ENCODE measurements at places on chromosomes 6 and 20. TPM values are rescaled to one million over a fixed set of nuclear protein-coding genes. Genes with fewer than 3 reads are reported as not detected.

GRCh38 chr6:144305985-144306384 is 20.9 kb downstream of the UTRN start:
- H3K27ac ChIP-seq, result peak overlapping the region; percentile 77
- peak overlapping the region; percentile 5 for H3K4me3 ChIP-seq
- H3K4me1 ChIP-seq, result peaks cover 21% of the 10 kb centered on the region
- no peaks in the 10 kb centered on the region for H3K36me3 ChIP-seq

GRCh38 chr20:36957875-36958667 is 6.6 kb upstream of the SAMHD1 start:
- H3K27ac ChIP-seq, result no peak overlapping the region
- DNase-seq, result no peak
- peaks cover 6% of the 10 kb centered on the region for H3K36me3 ChIP-seq
- H3K27me3 ChIP-seq, result no peaks in the 10 kb centered on the region
- H3K4me1 ChIP-seq, result peaks cover 15% of the 10 kb centered on the region

DNA sequence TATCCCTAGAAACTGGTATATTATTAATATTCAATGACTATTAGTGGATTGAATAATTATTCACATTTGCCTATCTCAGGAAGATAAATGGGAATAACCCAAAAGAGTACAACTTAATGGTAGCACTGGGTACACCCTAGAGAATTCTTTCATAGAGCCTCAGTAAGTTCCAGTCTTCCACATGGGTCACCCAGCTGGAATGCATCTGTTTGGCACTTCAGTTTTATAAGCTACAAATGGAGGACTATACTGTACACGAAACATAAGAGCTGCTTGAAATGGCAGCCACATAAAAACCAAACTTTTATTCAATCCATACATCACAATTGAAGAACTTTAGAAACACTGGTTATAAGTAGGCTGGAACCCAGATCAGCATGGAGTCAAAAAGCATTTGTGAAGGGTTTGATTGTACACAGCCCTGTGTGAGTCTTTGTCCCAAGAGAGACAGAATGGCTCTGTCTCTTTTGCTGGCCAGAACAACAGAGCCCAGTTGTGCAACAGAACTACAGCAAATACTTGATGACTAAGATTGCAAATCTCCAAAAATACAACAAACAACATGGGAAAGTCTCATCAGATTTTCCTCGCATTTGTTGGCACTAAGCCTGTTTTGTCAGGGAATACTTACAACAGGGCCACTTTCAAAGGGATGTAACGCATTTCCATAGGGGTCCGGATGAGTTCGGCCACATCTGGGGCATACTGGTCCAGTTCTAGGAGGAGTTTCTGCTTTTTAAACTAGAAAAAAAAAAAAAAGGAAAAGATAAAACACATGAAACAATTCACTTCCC is 39.5 kb downstream of the PIGU start:
- no peaks in the 10 kb centered on the region for H3K4me1 ChIP-seq
- no peak for DNase-seq
- H3K27me3 ChIP-seq, result no peaks in the 10 kb centered on the region
- peaks cover 15% of the 10 kb centered on the region for H3K36me3 ChIP-seq
- no peak overlapping the region for H3K4me3 ChIP-seq
- no peak overlapping the region for H3K27ac ChIP-seq

DNA sequence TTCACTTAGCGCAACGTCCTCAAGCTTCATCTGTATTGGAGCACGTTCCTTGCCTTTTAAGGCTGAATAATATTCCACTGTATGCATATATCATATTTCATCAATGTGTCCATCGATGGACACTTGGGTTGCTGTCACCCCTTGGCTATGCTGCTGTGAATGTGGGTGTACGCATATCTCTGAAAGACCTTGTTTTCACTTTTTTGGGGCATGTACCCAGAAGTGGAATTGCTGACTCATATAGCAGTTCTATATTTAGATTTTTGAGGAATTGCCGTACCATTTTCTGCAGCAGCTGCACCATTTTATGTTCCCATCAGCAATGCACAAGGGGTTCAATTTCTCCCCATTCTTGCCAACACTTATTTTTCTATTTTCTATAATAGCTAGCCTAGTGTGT is 22.8 kb upstream of the SLC23A2 start:
- no peaks in the 10 kb centered on the region for H3K36me3 ChIP-seq
- no peak overlapping the region for H3K27ac ChIP-seq
- peaks cover 4% of the 10 kb centered on the region for H3K4me1 ChIP-seq

The PTPRA gene
- 43.0 TPM for total RNA-seq

DNA sequence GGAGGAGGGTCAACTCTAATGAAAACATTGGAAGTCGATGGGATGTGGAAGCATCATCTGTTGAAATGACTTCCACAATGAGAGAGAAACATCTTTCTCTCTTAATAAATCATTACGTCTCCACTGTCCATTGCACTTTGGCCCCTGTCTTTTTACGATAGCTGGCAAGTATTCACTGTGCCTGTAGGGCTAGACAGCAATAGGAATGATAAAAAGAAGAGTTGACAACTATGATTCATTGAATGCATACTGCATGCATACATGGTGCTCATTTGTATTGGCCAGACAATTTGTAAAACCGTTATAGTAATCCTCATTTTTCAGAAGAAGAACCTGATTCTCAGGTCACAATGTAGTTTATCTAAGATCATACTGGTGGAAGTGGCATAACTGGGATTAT is 220.3 kb downstream of the KCNQ5 start:
- H3K27ac ChIP-seq, result no peak overlapping the region
- DNase-seq, result no peak
- H3K4me1 ChIP-seq, result peaks cover 5% of the 10 kb centered on the region
- no peaks in the 10 kb centered on the region for H3K27me3 ChIP-seq

GRCh38 chr6:27254566-27254965 is 7.1 kb downstream of the PRSS16 start:
- peaks cover 92% of the 10 kb centered on the region for H3K27me3 ChIP-seq
- no peak overlapping the region for H3K27ac ChIP-seq
- H3K4me3 ChIP-seq, result no peak overlapping the region
- H3K4me1 ChIP-seq, result peaks cover 7% of the 10 kb centered on the region

GRCh38 chr20:43287637-43288036 is 97.9 kb upstream of the PTPRT start:
- H3K4me3 ChIP-seq, result no peak overlapping the region
- no peak for DNase-seq
- H3K4me1 ChIP-seq, result peaks cover 1% of the 10 kb centered on the region
- H3K27ac ChIP-seq, result no peak overlapping the region
- H3K36me3 ChIP-seq, result no peaks in the 10 kb centered on the region

The KPNA5 gene
- 11.5 TPM for total RNA-seq

DNA sequence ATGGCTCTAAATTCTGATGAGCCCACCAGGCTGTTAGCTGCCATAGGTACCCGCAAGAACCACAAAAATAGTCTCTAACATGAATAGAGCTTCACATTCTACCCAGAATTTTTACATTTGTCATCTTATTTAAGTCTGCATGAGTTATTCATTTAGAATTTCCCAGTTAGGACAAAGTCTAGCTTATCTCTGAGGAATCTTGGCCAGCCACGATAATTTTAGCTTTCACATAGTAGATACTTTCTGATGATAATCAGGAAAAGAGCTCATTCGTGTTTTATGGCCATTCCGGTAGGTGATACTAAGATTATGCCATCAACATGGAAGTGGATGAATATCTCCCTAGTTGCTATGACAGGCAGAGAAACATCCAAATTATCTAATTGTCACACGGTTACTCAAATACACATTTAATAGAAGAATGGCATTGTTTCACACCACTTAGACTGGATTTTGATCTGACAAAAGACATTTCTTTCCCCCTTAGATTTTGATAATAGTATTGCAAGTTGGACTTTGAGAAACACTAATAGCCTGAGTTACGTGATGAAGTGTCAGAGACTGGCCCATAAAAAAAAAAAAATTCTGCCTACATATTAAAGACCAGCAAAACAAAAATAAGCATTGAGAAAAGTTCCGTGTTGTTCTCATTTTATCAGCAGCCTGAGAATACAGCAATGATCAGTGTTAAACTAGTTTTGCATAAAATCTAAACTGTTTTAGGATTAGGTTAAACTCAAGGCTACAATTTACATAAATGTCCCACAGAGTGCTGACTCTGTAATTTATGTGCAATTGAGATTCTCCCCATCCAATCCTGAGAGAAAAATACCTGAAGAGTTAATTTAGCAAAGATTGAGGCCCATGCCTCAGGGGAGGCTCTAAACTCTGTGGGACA is 397.5 kb upstream of the ARID1B start:
- peaks cover 8% of the 10 kb centered on the region for H3K4me1 ChIP-seq
- DNase-seq, result no peak
- H3K27ac ChIP-seq, result no peak overlapping the region
- H3K4me3 ChIP-seq, result no peak overlapping the region
- no peaks in the 10 kb centered on the region for H3K36me3 ChIP-seq

GRCh38 chr6:113763311-113763766 is 93.8 kb upstream of the MARCKS start:
- H3K4me3 ChIP-seq, result no peak overlapping the region
- no peak for DNase-seq
- H3K27me3 ChIP-seq, result peaks cover 3% of the 10 kb centered on the region
- H3K27ac ChIP-seq, result no peak overlapping the region
- H3K36me3 ChIP-seq, result no peaks in the 10 kb centered on the region
- H3K4me1 ChIP-seq, result peaks cover 7% of the 10 kb centered on the region

DNA sequence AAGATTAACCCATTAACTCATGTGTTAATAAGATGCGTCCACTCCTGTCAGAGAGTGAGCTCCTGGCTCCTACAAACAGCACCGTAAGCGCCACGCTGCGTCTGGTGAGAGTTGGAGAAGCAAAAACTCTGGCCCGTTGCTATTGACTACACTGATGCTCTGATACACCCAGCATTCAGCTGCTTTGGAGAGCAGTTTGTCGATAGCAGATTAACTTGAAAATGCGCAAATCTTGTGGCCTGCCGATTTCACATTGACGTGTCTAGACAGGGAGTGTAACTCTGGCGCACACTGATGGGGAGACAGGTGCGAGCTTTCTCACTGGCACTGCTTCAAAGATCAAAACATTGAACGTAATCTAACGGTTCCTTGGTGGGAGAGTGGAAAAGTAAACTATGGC is 151.7 kb upstream of the RPS6KA2 start:
- peaks cover 17% of the 10 kb centered on the region for H3K27me3 ChIP-seq
- no peak overlapping the region for H3K27ac ChIP-seq
- no peaks in the 10 kb centered on the region for H3K36me3 ChIP-seq
- no peak overlapping the region for H3K4me3 ChIP-seq
- no peak for DNase-seq

The RSPO4 gene
- total RNA-seq, result not detected

The TXLNB gene
- total RNA-seq, result 0.19 TPM

The FAM83C gene
- not detected for total RNA-seq

The MRAP2 gene
- total RNA-seq, result not detected

DNA sequence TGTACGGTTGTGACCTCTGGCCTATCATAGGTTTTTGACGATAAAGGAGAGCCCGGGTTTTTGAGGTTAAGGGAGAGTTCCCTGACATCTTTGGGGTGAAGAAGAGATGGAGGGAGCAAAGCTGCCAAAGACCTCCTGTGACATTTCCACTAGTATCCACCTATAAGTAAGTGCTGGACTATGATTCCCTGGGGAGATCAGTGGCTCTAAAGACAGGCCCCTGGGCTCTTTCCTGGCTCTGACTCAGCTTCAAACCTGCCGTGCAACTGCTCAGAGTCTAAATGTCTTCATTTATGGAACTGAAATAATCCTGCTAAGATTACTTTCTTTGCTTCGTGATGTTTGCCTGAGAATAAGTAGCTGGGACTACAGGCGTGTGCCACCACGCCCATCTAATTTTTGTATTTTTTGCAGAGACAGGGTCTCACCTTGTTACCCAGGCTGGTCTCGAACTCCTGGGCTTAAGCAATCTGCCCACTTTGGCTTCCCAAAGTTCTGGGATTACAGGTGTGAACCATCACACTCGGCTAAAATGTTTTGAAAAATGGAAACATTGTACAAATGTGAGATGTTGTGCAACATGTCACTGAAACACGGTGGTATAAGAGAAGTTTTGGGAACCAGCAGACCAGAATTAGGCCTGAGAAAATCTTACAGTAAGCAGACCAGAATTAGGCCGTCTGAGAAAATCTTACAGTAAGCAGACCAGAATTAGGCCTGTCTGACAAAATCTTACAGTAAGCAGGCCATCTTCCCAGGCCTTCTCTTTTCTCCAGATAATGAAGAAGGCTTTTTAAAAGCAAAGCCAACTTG is 1.1 kb upstream of the PAQR8 start:
- peaks cover 24% of the 10 kb centered on the region for H3K36me3 ChIP-seq
- no peak for DNase-seq
- peaks cover 31% of the 10 kb centered on the region for H3K4me1 ChIP-seq
- no peak overlapping the region for H3K27ac ChIP-seq
- H3K4me3 ChIP-seq, result peak overlapping the region; percentile 73

DNA sequence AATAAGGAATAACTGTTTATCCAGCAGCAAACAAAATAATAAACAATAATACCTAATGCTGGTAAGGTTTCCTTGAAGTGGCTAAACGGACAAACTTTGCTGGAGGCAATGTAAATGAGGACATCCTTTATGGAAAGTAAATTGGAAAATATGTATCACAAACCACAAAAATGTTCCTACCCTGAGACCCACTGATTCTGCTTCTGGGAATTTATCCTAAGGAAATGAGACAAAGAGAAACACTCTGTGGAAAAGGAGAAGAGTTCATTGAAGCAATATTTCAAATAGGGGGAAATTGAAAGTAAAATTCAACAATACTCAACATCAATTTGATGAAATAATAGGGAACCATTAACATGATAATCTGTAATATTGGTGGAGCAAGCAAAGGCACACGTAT is 37.9 kb downstream of the MAFB start:
- no peaks in the 10 kb centered on the region for H3K36me3 ChIP-seq
- peaks cover 3% of the 10 kb centered on the region for H3K27me3 ChIP-seq
- no peaks in the 10 kb centered on the region for H3K4me1 ChIP-seq

Measured in activated naive CD8-positive, alpha-beta T cell treated with anti-CD3 and anti-CD28 coated beads for 36 hours (primary cell).